ENCODE measurements at places on chromosomes 1 and 21. TPM values are rescaled to one million over a fixed set of nuclear protein-coding genes. Genes with fewer than 3 reads are reported as not detected.

The TMEM200B gene
- total RNA-seq, result 1.5 TPM

The A3GALT2 gene
- total RNA-seq, result not detected

The GPR61 gene
- 0.07 TPM for total RNA-seq

The DMRTA2 gene
- total RNA-seq, result not detected

The MYOC gene
- 8.3 TPM for total RNA-seq

The GJA9 gene
- not detected for total RNA-seq

The AVPR1B gene
- total RNA-seq, result not detected

The FH gene
- total RNA-seq, result 242 TPM

- DNase-seq, result no peak
Measured at GRCh38 chr1:39435597-39435996, 55.8 kb upstream of the BMP8A start.

DNA sequence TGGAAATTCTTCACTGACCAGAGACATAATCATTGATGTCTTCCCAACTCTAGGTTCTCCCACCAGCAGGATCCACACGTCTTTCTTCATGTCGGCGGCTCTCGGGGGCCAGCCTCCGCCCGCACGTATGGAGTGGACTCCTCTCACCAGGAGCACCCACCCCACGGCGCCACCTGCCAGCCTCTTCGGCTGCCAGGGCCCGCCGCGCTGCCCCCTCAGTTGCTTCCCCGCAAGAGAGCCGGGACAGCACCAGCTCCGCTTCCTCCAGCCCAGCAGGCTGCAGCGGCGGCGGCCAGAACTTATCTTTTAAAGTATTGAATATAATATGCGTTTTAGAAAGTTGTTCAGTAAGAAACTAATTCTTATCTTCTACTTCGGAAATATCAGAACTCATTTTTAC, 273.5 kb downstream of the LIPI start:
- peak; percentile 17 for DNase-seq

DNA sequence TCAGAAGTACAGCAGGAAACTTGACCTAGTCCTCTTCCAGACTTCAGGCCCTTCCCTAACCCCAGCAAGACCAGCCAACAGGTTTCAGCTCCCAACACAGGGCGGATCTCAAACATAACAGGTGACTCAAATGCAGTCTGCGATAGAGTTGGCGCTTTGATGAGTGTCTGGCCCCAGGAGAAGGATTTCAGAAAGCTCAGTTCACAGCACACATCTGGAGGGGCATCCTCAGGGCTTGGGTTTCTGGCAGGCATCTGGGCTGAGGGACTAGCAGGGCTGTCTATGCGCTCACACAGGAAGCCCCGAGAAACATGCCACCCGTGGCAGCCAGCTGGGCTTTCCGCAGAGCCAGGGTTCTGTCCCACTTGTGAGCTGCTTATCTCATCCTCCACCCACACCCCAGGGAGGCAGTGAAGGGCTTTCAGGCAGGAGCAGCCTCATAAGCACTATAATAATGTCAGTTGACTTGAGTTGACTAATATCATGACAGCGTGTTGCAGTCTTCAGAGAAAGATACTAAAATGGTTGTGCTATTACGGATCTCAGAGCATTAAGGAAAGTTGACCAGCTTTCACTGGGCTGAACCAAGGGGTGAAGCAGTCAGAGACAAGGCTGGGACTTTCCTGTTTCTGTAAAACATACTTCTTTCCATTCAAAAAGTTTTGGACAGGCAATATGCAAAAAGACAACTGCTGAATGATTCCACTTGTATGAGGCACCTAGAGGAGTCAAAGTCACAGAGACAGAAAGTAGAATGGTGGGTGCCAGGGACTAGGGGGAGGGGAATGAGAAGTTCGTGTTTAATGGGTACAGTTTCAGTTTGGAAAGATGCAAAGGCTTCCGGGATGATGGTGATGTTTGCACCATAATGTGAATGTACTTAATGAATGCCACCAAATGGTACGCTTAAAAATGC, 233.0 kb upstream of the IRF2BP2 start:
- peak; percentile 79 for DNase-seq

DNA sequence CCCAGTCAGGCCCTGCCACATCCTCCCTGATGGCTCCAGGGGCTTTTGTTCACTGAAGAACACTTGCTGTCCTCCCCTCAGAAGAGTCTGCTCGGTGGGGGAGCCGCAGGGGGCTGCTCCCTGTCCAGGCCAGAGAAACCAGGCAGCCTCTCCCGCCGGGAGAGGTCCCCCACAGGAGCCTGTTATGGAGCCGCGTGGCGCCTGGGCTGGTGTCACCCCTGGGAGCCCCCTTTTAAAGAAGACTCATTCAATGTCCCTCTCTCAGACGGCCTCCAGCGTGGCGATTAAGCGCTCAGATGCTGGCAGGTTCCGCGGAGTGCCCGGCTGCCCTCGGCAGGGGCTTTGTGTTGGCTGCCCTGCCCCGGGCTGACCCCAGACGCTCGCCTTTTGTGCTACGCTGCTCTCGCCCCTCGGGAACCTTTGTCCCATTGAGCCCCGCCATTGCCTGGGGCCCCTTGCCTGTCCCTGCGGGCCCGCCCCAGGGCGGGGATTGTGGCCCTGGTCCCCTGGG, 43.1 kb downstream of the SKI start:
- DNase-seq, result peak; percentile 32

- DNase-seq, result no peak
Measured at GRCh38 chr1:245575710-245576109, 420.9 kb downstream of the KIF26B start.

GRCh38 chr1:184635980-184636431, 118.7 kb downstream of the EDEM3 start:
- peak; percentile 55 for DNase-seq

DNA sequence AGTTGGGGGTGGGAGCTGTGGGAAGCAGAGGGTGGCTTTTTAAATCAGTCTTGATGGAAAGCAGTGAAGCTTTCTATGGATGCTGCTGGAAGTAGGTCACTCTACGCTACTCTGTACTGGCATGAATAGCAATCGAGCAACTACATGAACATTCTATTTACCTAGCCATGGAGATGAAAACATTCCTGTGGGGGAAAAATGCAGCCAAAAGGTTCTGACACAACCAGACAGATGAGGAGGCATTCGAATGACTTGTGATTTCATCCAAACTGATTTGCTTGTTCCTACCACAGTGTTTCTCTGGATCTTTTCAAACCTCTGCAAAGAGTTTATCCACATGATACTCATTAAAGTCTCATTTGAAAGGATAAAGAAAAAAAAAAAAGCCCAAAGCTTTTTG, 95.0 kb downstream of the ASTN1 start:
- DNase-seq, result no peak

- no peak for DNase-seq
Measured at GRCh38 chr1:160418483-160418882, 18.1 kb downstream of the VANGL2 start.

- DNase-seq, result no peak
Measured at GRCh38 chr21:14817311-14817710, 247.5 kb downstream of the NRIP1 start.

DNA sequence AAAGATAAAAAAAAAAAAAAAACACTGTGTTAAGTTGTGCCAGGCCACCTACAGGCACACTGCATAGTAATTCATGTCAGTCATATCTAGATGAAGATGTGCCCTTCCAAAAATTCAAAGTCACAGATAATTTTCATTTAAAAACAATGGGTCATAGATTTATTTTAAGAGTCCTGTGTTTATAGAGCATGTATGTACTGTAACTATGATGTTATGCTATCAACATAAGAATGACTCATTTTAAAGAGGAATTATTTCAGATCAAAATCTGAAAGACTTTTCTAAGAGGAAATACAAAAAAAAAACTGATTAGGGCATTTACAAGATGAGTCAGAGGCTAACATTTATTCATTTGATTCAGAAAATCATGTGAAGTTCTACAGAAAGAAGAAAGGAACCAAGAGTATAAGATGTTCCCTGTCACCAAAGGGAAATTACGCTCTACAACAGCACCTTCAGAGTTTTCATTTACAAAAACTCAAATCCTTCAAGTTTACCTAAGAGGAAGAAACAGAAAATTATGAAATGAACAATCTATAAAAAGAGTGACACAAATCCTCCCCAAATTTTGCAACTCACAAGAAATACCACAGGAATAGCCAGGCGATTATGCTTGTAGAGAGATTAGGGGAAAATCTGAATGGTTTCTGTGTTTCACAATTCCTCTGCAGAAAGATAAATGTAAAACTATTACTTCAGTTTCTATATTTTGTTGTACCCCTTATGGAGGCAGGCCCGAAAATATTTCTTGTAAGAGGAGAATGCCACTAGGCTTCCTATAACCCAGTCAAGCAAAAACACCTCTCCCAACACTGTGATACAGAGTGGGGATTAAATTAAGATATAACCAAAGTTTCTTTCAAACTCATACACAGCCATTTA, 13.8 kb downstream of the TP53BP2 start:
- no peak for DNase-seq

DNA sequence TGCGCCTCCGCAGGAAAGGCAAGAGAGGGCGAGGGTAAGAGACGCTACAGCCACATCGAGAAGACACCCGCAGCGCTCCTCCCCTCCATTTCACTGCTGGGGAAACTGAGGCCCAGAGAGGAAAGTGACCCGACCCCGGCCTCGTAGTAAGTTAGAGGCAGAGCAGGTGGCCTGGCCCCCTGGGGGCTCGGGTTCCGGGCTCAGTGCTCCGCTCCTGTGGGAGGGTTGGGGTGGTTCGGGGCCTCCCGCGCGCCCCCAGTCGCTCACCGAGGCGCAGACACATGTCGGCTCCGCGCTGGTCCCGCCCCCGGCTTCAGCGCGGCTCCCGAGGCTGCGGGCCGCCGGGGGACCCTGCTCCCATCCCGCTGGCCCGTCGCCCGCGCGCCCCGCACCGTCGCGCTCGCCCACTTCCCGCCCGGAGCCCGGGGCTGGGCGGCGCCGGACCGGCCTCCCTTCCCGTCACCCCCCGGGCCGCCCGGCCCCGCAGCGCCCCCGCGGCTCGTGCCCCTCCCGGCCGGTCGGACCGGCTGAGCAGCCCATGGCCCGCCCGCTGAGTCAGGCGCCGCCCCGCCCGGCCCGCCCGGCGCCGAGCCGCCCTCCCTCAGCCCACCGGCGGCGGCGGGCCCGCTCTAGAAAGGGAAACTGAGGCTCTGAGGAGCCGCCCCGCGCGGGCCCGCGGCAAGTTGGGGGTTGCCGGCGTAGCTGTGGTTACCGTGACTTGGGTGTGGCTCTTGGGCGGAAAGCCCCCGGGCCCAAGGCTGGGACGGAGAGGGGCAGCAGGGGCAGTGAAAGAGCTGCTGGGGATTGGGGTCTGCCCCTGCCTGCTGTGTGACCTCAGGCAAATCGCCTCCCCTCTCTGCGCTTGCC, at the start of gene TMEM54:
Gene TMEM54 (minus strand): TSS at position 434 of the 867 bp plus-strand sequence. CDS start 151 bp downstream, at position 283.
- peak; percentile 73 for DNase-seq

DNA sequence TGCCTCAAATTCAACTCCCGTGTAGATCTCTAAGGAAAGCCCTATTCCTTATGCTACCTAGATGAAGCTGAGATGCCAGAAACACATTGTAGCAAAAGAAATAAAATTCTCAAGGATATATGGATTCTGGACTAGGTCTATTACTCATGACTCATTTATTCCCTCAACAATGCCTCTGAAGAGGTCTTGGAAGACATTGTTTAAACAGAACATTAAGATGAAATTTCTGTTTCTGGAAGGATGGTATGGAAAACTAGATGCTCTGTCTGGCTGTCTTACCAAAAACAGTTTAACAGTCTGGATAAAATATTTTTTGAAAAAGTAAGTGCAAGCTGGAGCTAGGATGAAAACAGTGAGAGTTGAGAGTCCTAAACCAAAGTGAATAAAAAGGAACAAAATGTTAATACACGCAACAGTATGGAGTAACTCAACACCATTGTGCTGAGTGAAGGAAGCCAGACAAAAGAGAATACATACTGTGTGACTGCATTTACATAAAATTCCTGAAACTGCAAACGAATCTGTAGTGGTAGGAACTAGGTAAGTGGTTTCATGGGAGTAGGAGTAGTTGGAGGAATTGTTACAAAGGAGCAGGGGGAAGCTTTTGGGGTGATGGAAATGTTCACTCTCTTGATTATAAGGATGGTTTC, 59.3 kb upstream of the GNG12 start:
- no peak for DNase-seq

DNA sequence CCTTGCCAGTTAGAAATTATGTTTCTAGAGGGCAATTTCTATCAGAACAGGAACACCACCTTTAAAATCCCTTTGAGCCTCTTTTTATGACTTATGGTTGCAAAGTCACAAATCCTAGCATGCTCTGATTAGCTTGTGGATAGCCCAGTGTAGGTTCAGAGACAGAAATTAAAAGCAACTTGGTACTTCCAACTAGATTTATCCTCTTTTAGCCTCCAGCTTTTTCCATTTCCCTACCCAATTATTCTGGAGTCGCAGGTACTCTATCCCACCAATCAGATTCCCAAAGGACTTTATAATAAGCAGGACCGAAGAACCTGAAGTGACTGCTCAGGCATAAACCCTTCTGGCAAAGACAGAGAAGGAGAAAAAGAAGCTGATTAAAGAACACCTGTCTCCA, 33.4 kb upstream of the LRRC53 start:
- DNase-seq, result no peak

GRCh38 chr1:3129133-3129490, 60.1 kb downstream of the PRDM16 start:
- DNase-seq, result no peak

GRCh38 chr1:17515902-17516301, 23.6 kb upstream of the ARHGEF10L start:
- DNase-seq, result no peak

All from left ventricle myocardium superior (tissue), 1 donor.